ENCODE measurements at places on chromosomes 7 and 10. TPM values are rescaled to one million over a fixed set of nuclear protein-coding genes. Genes with fewer than 3 reads are reported as not detected.

Gene ZDHHC4
- total RNA-seq: 38.3 TPM

DNA sequence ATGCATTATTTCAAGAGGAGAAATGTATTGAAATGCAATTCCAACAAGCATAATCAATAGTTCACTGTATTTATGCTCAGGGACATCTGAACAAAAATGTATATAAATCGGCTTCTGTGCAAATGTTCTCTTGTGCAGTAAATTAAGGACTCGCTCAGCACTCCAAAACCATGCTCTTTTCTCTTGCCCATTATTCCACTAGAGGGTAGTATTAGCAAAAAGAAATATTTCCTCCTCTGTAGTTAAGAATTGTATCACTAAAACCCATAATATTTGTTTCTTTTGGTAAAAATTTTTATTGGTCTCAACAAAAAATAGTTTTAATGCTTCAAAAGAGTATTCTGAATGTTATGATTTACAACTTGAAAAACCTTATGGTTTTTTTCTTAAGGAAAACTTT is 803.1 kb downstream of the PCDH15 start:
- no peak for DNase-seq

Gene TUBB8
- total RNA-seq: not detected

Gene SPOCK2
- total RNA-seq: 1.6 TPM

DNA sequence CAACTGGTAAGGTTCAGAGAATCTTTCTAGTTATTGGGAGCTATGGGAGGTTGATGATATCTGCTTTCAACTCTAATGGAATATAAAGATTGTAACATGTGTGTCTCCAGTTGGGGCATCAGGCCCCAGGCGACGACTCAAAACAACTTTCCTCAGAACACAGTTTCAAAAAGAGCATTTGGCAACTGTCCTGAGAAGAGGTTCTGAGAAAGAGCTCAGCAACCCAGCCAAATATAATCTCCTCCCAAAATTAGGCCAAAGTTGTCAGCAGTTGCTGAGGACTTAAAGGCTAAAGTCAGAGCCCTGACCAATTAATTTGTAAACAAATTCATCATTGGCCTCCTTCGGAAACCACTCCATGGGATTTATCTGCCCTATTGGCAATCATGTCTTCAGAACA is 251.1 kb upstream of the NFE2L3 start:
- DNase-seq: no peak

DNA sequence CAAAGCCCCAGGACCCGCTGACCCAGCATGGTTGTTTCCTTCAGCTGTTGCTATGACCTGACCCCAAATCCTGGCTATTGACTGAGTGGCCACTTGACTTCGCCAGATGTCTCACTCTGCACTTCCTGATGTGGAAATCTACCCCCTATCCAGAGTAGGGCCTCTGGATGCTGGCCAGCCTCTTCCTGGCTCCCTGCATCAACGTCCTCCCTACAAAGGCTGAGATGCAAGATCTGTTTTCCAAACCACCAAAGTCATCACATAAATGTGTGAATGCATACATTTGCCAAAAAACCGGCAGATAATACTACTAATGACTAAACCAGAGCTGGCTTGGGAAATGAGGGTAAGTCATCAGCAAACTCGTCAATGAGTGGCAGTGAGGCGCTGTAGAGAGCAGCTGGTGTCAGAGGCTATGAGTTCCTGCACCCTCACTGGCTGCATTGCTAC is 70.4 kb downstream of the PYROXD2 start:
- peak; percentile 61 for DNase-seq

All from left lobe of liver (tissue), 2 donors.